Type B pancreatic cell (in vitro differentiated cells): ENCODE measurements at places on chromosomes 13 and 19. TPM values are rescaled to one million over a fixed set of nuclear protein-coding genes. Genes with fewer than 3 reads are reported as not detected.

- no peak overlapping the region for H3K4me3 ChIP-seq
- H3K36me3 ChIP-seq, result no peaks in the 10 kb centered on the region
- no peaks in the 10 kb centered on the region for H3K27me3 ChIP-seq
- no peak overlapping the region for H3K27ac ChIP-seq
Observed at GRCh38 chr19:1577929-1578618, 9.9 kb upstream of the MEX3D start.

ADPRHL1 gene
- 2.5 and 4.1 TPM in 2 replicates for total RNA-seq

GRCh38 chr19:46839752-46840497 lies 10.7 kb downstream of the AP2S1 start:
- peak overlapping the region; percentile 99 for H3K27ac ChIP-seq
- H3K36me3 ChIP-seq, result peaks cover 6% of the 10 kb centered on the region
- H3K4me3 ChIP-seq, result peak overlapping the region; percentile 60
- no peaks in the 10 kb centered on the region for H3K27me3 ChIP-seq

ZNF546 gene
- 1.7 and 5.5 TPM in 2 replicates for total RNA-seq

DNA sequence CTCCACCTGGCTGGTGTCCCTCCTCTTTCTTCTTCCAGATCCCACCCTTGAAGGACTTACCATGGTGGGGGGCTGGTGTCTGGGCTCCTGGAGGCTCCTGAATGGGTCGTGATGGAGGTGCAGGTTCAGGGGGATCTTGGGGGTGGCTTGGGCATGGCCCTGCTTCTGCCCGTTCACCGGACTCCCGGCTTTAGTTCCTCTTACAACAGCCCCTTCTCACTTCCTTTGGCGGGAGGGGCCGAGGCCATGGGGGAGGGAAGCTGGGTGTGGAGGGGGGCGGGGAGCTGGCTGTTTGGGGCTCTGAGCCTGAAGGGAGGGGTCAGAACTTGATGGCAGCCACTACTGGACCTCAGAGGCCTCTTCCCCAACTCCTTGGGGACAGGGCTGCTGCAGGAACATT lies at the start of gene MYO1F:
Gene MYO1F, minus strand, starts transcription at position 196 of the 400 bp plus-strand sequence. Its CDS starts 133 bp downstream, at position 63.
- peaks cover 8% of the 10 kb centered on the region for H3K4me1 ChIP-seq
- H3K27me3 ChIP-seq, result peaks cover 28% of the 10 kb centered on the region
- DNase-seq, result no peak
- H3K36me3 ChIP-seq, result no peaks in the 10 kb centered on the region

FPR3 gene
- total RNA-seq, result not detected in 2 replicates

ZFR2 gene
- total RNA-seq, result 1.00 and 4.7 TPM in 2 replicates
